Neural crest cell (in vitro differentiated cells): ENCODE measurements at places on chromosomes 4 and X. TPM values are rescaled to one million over a fixed set of nuclear protein-coding genes. Genes with fewer than 3 reads are reported as not detected.

Gene TEX13B
- total RNA-seq = not detected in 2 replicates

Gene DCAF16
- 57.4 and 58.2 TPM in 2 replicates for total RNA-seq

Gene CCNQ
- total RNA-seq = 24.4 and 25.3 TPM in 2 replicates

Gene NDNF
- 23.9 and 25.4 TPM in 2 replicates for total RNA-seq

Gene NAP1L2
- total RNA-seq = 7.2 and 7.3 TPM in 2 replicates

Gene ZNF141
- total RNA-seq = 36.3 and 36.5 TPM in 2 replicates

Gene PCDH11X
- 1.9 TPM in 2 replicates for total RNA-seq

Gene AKAP4
- total RNA-seq = not detected in 2 replicates

Gene ENOPH1
- total RNA-seq = 52.8 and 53.3 TPM in 2 replicates

Gene ZNF732
- 4.0 and 5.1 TPM in 2 replicates for total RNA-seq

Gene TCP11X1
- total RNA-seq = not detected in 2 replicates

Gene PNMA6F
- not detected in 2 replicates for total RNA-seq

Gene CD38
- total RNA-seq = 0.05 and 0.11 TPM in 2 replicates

Gene KCNIP4
- total RNA-seq = 0.33 and 0.57 TPM in 2 replicates

Gene CWH43
- not detected in 2 replicates for total RNA-seq

Gene TMSB15A
- total RNA-seq = 216 and 233 TPM in 2 replicates

Gene MAGEA3
- not detected in 2 replicates for total RNA-seq

Gene OTC
- total RNA-seq = 0.14 TPM in 1 of 2 replicates, not detected in the other

Gene CNKSR2
- 21.0 and 22.4 TPM in 2 replicates for total RNA-seq

Gene RAB39B
- total RNA-seq = 6.5 and 7.3 TPM in 2 replicates

Gene DIPK2B
- not detected in 2 replicates for total RNA-seq

Gene GYG2
- 75.6 and 77.9 TPM in 2 replicates for total RNA-seq

Gene SGCB
- total RNA-seq = 29.9 and 32.9 TPM in 2 replicates

Gene GRIA2
- total RNA-seq = 2.7 and 2.9 TPM in 2 replicates

Gene NLGN3
- total RNA-seq = 29.5 and 31.5 TPM in 2 replicates

Gene FMR1NB
- total RNA-seq = not detected in 2 replicates

Gene VSIG4
- total RNA-seq = not detected in 2 replicates

Gene PCDH19
- total RNA-seq = 30.2 and 33.3 TPM in 2 replicates

Gene AR
- total RNA-seq = 6.3 and 7.9 TPM in 2 replicates

Gene GLRB
- total RNA-seq = 8.2 and 8.4 TPM in 2 replicates

Gene SORCS2
- 1.1 and 1.2 TPM in 2 replicates for total RNA-seq

Gene IL2RG
- total RNA-seq = not detected in 2 replicates

Gene TAF7L
- total RNA-seq = 0.19 TPM in 1 of 2 replicates, not detected in the other

Gene PLAC1
- not detected in 2 replicates for total RNA-seq

Gene BTC
- total RNA-seq = 0.14 TPM in 1 of 2 replicates, not detected in the other
